ENCODE measurements at places on chromosomes 4 and X.

GRCh38 chrX:11579636-11580600, 85.8 kb downstream of the ARHGAP6 start:
- DNase-seq: no peak

GRCh38 chrX:66408507-66408906, 230.4 kb downstream of the EDA2R start:
- DNase-seq: no peak

- no peak for DNase-seq
These were observed 102.3 kb upstream of the MAB21L2 start for GRCh38 chr4:150479657-150480056.

DNA sequence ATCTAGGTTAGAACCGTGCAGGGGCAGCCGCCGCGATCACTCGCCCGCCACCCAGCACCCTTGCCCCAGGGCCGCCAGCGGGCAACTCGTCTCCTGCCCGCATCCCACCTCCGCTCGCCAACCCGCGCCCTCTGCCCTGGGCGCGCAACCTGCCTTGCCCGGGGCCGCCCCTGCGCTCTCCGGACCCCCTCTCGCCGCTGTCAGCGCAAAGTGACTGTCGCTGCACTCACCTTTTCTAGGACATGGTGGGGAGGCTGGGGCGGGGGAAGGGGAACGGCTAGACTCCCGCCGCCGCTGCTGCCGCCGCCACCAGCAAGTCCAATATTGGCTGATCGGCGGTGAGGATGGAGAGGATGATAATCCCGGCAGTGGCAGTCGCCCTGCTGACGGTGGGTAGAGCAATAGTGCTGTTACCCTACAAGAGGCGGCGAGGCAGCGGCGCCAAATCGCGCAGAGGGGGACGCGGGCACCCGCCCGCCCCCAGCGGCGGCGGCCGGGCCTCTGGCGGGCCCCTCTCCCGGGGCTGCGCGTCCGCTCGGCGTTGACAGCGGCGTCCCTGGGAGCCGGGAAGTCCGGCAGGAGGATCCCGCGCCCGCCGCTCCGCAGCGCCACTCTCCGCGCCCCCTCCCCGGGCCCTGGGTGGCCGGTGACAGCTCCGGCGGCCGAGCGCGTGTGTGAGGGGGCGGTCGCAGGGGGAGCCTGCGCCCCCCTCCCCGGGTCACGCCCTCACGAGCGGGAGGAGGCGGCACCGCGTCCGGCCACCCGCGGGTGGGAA, 2.3 kb upstream of the NR3C2 start:
- DNase-seq: no peak

- no peak for DNase-seq
These were observed 86.3 kb downstream of the ZNF827 start for GRCh38 chr4:145852256-145852839.

DNA sequence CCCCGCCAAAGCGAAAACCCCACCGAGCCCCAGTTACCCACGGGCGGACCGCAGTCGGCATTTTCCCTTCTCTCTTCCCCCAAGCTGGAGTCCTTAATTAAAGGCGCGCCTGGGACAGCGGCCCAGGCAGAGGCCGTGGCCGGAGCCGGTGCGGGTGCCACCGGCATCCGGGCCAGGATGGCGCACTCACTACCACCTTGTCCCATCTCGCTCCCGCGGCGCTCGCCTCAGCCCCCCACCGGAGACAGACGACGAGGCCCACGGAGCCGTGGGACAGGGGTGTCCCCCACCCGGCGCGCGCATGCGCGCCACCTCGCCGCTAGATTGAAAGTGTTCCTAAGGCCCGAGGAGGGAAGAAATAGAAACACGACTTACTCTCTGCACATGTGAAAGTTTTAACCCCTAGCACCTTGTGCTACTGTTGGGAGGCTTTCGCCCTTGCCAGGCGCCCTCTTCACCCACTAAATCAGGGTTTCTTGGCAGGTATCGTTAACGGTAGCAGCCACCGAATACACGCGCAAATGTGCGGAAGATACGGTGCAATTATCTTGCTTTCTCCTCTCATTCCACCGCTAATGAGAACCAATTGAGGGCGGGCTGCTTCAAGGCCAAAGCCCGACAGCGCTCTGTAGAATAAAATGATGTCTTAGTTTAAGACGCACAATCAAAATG, 64.3 kb upstream of the CCDC160 start:
- DNase-seq: no peak

GRCh38 chr4:148770848-148771247, 328.6 kb upstream of the NR3C2 start:
- DNase-seq: no peak

- no peak for DNase-seq
These were observed 1914.1 kb upstream of the IGFBP7 start for GRCh38 chr4:59024257-59024656.

DNA sequence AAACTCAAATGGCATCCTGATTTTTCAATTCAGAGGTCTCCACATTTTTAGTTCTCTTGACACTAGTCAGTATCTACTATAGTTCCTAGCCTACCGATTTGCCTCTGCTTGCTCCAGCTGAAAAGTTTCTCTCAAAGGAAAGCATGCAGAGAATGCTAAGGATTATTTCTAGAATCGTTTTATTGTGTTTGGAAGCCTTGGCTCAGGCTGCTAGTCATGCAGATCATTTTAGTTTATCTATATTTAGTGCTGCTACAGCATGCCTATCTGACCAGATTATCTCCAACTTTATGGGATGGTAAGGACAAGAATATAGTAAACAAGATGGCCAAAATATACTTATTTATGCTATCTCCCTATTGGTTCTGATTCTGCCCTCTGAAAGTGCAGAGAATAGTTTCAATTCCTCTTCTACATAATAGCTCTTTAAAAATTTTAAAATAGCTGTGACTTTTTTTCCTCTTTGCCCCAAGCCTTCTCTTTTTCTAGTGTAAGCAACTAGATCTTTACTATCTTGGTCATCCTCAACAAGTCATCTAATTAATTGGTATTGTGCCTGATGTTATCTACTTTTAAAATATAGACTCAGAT, 15.7 kb upstream of the DRP2 start:
- no peak for DNase-seq

DNA sequence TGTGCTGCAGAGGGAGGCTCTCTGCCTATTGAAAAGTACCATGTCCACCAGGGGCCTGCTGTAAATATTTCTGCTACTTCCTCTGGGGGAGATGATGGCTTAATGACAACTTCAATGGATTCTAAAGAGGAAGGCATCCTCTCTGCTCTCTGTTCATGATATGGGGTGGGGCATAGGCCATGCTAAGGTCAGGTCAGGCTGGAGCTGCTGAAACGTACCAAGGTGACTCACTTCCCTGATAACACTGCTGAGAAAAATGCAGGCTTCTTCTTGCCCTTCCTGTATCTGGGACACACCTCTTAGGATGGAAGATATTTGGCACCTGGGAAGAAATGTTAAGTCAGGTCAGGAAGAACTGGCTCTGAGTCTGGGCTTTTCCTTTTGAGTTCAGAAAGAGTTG, 31.5 kb downstream of the HS3ST1 start:
- DNase-seq: no peak

GRCh38 chrX:30895370-30895769, 6.3 kb upstream of the TAB3 start:
- no peak for DNase-seq

DNA sequence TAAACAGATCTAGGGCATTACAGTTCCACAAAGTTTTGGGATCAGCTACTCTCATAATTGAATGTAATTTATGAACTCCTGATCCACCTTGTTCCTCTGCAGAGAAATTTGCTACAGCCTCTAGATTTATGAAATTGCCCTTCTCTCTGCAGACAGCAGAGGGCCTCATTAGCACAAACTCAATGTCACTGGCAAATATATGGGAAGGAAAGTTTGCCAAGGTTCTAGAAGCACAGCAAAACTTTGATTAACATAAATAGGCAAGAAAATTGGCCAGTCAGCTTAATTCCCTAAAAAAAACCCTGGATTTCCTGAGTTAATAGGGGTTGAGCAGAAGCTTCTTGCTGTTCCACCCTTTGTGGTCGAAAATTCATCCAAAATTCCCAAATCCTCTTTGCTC, 31.5 kb downstream of the PRPS1 start:
- DNase-seq: no peak

- no peak for DNase-seq
These were observed 836.6 kb upstream of the PCDH10 start for GRCh38 chr4:132312521-132312920.

GRCh38 chrX:11967986-11968869, 170.0 kb upstream of the FRMPD4 start:
- DNase-seq: no peak

- DNase-seq: no peak
These were observed 164.8 kb upstream of the SPANXN4 start for GRCh38 chrX:142860944-142861343.

All from GOT3 (cell line).